ENCODE measurements at places on chromosomes 12 and 14.

GRCh38 chr12:20716985-20717384, 21.9 kb downstream of the SLCO1C1 start:
- DNase-seq = no peak

DNA sequence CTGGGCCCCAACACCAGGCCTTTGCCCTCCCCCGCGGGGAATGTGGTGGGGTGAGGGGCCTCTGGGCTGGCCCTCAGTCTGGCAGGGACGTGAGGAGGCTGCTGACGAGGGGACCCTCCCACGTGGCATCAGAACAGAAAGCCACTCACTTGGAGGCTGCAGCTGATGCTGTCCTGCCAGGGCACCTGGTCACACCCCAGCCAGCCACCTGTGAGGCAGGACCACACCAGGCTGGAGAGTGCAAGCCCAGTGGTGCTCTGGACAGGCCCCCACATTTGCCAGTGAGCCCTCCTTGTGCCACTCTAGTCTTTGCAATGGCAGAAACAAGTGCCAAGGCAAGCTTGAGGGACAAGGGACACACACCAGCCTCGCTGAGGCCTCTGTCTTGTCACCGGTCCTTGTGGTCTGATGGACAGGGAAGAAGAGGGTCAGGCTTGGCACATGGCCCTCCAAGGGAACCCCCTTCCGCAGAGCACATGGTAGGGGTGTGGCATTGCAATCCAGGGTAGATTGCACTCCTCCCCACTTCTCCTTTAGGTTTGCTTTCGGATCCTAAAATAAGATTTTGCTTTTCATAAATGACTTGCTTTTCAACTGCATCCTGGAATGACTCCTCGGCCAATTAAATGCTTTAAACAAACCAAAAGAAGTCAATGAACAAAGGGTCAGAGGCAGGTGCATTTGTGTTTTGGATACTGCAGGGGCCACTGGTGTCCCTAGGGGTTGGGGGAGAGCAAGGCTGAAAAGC, 53.7 kb downstream of the CCDC88C start:
- DNase-seq = no peak

DNA sequence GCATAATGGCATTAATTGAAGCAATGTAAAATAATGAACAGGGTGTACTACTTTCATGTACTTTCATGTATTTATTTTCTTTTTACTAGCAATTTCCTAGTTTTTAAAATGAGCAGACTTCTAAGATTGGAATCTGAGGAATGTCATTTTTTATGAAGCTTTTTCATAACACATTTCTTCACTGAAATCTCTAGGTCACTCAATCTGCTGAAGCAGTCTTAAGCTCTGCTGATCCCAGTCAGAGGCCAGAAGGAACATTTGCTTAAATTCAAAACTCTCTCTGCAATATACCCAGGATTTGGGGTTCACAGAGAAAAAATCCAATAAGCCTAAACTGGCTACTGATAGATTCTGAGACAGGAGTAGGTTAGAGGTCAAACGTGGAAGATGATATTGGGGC, 73.6 kb upstream of the CNTN1 start:
- DNase-seq = no peak

- no peak for DNase-seq
Observed at GRCh38 chr14:24398653-24399446, at the start of gene NYNRIN. Gene NYNRIN (plus strand): TSS chr14:24399003. CDS start chr14:24399247, 244 bp downstream.

- no peak for DNase-seq
Observed at GRCh38 chr14:32802295-32802694, 136.4 kb upstream of the NPAS3 start.

GRCh38 chr12:52148464-52149181, 43.2 kb downstream of the KRT80 start:
- no peak for DNase-seq

GRCh38 chr14:70602254-70602653, 1.8 kb upstream of the MED6 start:
- DNase-seq = no peak

DNA sequence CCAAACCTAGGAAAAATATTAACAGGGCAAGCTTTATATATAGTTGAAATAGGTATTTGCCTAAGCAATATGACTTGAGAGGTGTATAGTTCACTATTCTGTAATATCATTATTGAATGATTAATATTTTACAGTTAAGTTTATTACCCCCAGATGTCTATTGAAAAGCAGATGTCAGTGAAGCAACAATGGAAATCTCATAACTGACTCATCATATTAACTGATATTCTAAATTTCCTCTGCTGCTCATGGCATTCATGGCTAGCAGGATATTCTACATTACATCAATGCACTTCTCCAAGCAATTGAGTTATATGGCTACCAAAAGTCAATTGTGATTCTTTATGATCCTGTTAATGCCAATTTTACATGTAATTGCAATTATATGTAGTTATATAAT, 9.7 kb upstream of the MAGOHB start:
- no peak for DNase-seq

- peak; percentile 43 for DNase-seq
Observed at GRCh38 chr12:49287876-49288275, 7.1 kb upstream of the PRPH start.

GRCh38 chr14:31582286-31582691, 21.1 kb downstream of the NUBPL start:
- no peak for DNase-seq

DNA sequence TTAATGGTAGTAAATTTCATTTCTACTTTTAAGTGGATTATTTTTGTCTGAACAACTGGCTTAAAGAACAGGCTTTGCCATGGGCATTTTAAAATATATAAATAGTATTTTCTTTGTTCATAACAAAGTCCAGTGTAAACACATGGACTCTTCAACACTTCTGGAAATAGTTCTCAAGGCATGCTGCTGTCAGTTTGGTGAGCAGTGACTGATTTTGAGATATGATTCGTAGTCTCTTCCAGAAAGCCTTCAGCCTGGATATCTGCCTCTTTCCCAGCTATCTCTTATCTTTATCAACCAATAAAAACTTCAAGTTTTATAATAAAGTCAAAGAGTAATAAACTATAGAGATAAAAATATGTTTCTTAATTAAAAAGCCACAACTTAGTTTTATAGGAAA, 110.7 kb downstream of the NAV3 start:
- no peak for DNase-seq

DNA sequence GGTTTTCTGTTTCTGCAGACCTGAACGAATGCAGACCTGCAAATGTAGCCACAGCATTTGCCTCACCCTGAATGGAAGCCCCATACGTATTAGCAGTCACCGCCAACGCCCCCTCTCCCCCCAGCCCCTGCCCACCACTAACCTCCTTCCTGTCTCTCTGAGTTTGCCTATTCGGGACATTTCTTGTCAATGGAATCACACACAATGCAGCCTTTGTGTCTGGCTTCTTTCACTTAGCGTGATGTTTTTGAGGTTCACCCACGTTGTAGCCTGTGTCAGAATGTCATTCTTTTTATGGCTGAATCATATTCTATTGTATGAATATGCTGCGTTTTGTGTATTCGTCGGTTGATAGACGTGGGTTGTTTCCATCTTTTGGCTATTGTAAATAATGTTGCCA, 178.6 kb downstream of the AACS start:
- no peak for DNase-seq

GRCh38 chr14:71317385-71318096, 410.3 kb downstream of the PCNX1 start:
- no peak for DNase-seq

- DNase-seq = no peak
Observed at GRCh38 chr12:43937947-43938346, 102.1 kb downstream of the TMEM117 start.

DNA sequence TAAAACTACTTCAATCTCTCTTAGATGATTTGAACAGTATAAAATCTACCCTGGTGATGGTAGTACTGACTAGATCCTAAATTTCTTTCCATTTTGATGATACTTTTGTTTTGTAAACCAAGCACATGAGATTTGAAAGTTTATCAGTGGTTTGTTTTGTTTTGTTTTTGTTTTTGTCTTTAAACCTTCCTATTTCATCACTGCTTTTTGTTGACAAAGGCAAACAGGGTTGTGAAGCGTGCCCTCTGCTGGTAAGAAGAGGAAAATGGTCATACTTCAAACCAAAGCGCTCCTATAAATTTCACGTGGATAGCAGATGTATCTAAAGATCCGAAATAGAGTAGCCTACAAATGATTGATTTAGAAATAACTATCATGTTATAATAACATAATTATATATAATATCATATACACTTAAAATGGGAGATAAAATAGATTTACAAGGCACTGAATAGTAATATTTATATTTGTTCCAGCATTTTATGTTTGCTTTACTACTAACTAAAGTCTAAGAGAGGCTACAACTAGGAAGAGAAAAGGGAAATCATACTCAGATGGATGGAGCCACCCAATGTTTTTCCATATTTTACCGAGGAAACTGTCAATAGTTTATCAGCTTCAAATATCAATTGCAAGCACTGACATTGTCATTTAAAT, 254.0 kb upstream of the USP15 start:
- DNase-seq = no peak

- no peak for DNase-seq
Observed at GRCh38 chr12:93738199-93739058, 61.3 kb downstream of the CRADD start.

GRCh38 chr12:25830456-25830855, 128.0 kb upstream of the RASSF8 start:
- no peak for DNase-seq

DNA sequence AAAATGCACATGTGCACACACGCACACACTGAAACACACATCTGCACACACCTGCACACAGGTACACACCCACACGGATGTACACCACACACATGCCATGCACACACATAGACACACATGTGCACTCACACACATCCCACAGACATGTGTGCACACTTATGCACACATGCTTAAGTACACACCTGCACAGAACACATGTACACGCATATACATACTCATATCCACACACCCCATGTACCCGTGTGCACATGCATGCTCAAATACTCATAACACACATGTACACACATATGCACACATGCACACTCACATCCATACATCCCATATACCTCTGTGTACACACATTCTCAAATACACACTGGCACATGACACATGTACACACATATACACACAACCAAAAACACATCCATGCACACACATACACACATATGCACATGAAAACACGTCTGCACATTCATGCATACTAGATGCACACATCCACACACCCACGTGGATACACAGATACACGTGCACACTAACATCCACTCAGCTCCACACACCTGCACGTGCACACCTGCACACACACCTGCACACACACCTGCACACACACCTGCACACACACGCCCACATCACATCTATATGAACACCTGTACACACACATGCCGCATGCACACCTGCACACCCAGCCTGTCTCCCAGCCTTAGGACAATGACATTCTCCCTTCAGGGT, 336.7 kb downstream of the ADGRD1 start:
- DNase-seq = peak; percentile 7

- no peak for DNase-seq
Observed at GRCh38 chr14:75338398-75338797, 59.8 kb downstream of the FOS start.

DNA sequence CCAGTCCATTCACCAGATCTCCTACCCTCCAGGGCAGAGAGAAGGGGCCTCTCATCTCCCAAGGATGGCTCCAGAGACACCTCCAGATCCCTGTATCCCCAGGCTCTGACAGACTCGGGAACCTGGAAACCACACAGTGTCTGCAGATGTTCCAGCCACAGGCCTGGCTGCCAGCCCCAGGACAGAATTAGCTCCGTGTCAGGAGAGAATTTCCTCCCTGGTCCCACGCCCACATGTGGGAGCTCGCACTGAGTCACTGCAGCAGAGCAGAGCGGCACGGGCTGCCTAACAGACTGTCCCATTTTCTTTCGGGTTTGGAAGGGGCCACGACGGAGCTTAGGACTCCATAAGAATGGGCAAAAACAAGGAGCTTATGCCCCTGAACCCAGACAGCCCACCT, 33.6 kb downstream of the CMKLR1 start:
- no peak for DNase-seq

DNA sequence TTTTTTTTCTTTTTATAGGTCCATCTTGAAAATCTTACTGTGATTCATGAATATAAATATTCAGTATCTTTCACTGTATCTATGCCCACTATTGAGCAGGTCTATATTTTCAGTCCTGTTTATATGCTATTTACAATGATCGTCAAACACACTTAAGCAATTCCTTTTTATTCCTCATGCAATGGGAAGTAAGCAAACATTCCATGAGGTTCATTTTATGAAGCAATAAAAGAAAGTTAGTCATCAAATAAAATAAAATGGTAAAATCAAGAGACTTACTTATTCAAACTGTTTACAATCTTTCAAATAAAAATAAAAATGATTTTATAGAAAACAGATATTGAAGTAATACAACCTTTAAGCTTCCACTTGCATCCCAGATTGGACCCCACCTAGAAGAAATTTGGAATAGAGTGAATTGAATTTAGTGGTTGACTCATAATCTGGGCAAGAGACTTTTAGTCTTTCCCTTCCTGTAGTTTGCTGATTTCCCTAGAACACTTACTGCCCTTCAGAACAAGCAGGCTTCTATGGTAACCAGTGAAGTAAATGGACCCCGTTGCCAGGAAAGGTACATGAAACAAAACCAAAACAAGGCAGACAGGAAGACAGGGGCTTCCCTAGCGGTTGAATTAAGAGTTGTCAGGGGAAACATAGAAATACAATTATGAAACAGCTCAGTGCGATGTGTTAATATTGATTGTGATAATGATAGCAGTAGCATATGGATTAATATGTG, 241.0 kb upstream of the ATP2B1 start:
- DNase-seq = no peak

DNA sequence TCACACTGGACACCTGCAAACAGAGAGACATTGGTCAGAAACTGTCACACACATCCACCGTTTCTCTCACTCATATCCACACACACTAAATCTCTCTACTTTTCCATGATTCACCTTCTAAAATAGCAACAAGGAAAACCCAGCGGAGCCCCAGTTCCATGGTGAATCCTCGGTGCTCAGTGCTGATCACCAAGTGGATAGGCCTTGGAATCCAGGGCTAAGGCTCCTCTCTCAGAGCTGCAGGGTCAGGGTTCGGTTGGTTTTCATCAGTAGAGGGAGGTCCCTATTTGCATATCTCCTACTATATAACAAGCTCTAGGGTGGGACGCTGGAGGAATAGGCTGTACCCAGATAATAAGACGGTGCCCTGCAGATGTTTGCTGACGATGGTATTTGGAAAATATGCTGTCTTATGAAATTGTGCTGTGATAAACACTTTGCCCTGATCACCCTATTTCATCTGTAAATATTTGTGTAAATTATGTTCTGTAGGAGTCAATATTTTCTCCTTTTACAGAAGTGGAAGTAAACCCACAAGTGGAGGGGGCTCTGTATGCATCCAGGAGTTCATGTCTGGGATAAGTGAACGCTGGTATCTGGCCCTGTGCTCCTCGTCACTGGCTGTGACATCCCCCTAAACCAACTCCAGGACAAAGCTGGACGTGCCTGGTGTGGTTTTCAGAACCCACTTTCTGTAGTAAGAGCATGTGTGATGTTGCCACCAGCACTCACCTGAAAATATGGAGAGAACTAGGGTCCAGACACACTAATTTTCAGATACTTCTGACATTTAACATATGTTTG, 709.2 kb downstream of the TMEM121 start:
- DNase-seq = no peak
